NCI-H2081 treated with DMSO at 0.1 percent for 48 hours (cell line): ENCODE measurements at places on chromosomes 2 and 18.

- DNase-seq: no peak
Measured at GRCh38 chr2:221958224-221958623, 340.6 kb downstream of the PAX3 start.

DNA sequence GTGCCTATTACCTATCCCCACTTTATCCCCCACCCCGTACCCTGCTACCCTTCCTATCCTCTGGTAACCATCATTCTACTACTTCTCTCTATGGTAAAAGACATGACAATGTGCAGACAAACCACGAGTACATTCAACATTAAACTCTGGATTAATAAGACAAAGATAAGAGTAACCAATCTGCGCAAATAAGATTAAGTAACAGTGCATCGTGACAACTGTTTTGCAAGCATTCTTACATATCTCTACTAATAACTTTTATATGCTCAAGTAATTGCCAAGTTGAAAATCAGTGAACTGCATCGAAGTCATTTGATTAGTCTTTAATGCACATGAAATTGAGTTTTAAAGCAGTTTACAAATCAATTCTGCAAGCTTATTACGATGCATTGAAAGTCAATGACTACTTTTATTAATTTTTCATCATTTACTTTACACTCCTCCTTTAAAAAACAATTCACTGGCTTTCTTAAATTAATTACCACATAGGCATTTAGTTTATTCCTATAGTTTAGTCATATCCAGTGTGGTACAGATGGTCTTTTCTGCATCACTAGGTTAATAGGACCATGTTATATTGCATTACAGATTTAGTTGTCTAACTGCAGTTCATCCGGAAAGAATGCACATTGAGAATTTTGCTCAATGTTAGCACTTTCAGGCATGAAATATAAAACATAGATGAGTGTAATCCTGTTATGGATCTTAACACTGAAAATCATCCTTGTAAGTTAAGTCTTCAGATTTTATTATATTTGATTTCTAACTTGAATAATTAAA is 178.1 kb downstream of the GCA start:
- DNase-seq: no peak

- DNase-seq: no peak
Measured at GRCh38 chr2:109408043-109408335, 205.8 kb downstream of the SEPTIN10 start.

- DNase-seq: no peak
Measured at GRCh38 chr2:201644001-201644400, 698 bp upstream of the TMEM237 start.

DNA sequence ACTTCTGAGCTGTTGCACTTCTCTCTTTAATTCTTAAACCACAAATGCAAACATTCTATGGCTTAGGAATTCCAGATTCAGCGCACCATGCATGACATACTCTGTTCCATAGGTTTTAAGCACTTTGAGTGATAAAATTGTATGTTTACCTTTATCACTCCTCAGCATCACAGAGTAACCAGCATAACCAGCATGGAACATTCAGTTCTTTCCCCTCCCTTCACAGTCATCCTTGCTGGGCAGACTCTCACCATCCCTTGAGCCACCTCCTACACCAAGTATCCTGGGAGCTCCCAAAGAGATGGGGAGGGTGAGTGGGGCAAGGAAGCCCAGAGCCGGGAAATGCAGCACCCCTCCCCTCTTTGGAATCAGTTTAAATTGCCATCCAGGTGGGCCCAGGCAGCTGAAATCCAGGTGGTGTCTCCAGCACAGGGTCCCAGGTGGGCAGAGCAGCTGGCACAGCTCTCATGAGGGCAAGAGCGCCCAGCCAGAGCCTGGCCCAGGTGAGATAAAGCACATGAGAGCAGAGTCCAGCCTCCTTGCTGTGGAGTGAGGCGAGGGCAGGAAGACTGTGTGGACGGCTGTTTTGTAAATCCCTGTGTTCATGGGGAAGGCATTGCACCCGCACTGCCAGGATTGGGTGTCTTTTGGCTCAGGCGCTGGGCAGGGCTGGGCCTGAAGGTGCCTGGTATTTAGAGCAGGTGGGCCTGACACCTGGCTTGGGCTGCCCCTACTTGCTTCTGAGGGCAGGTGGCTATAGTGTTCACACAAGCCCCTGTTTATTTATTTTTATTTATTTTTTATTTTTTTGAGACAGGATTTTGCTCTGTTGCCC is 36.8 kb downstream of the LAMA3 start:
- no peak for DNase-seq

GRCh38 chr2:146031158-146031557 is 1511.2 kb upstream of the ZEB2 start:
- no peak for DNase-seq

- no peak for DNase-seq
Measured at GRCh38 chr2:218435003-218435982, 16.4 kb downstream of the VIL1 start.

DNA sequence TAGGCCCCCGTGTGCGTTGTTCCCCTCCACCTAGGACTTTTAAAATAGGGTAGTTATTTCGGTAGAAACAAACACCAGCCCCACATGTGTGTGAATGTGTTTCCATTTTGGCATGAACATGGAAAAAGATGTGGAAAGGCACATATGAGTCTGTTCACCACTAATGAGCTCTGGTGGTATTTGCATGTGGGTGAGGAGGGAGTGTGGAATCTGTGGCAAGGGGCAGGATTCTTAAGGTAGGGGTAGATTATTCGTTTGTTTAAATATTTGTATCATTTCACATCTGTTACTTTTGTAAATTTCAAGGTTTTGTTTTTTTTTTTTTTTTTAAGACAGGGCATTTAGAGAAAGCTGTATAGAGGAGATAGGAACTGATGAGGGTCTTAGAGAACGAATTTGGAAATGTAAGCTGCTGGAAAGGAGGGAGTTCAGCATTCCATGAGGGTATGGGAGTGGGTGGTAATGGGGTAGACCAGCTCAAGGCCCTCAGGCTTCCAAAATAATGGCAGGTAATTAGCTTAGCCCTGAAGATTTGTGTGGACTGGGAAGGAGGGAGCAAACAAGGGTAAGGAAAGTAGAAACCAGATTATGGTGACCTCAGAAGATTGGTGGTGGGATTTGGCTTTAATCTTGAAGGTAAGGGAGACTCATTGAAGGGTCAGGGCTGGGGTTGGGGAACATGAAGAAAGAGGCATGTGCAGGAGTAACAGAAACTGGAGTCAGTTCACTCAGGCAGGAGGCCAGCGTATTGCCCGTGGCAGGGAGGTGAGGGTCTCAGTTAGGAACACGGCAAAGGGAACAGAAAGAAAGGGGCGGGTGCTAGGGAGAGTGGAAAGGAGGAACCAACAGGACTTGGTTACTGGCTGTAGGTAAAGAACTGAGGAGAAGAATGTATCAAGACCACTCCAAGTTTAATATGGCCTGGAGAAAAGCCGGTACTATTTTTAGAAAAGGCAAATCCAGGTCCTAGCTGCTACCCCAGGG is 123.6 kb downstream of the PLB1 start:
- DNase-seq: no peak

- no peak for DNase-seq
Measured at GRCh38 chr2:232872826-232873225, 2.8 kb downstream of the SNORC start.
